ENCODE measurements at places on chromosomes 16 and 17.

DNA sequence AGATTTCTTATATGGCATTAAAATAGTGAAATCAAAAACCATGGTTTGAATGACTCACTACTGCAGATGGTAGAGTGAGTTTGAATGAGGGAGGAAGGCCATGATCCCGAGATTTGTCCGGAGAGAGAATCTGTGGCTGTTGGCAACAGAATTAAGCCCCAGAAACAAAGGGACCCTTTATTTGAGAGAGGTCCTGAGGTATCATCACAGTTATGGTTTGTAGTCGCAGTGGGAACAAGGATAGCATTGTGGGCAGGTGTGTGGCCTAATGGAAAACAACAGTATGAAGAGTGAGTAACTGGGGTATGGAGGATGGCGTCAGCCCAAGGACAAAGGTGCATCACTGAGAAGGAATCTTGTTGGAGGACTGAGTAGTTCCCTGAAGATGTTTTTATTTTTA is 8.5 kb upstream of the ZFP3 start:
- no peak for DNase-seq

DNA sequence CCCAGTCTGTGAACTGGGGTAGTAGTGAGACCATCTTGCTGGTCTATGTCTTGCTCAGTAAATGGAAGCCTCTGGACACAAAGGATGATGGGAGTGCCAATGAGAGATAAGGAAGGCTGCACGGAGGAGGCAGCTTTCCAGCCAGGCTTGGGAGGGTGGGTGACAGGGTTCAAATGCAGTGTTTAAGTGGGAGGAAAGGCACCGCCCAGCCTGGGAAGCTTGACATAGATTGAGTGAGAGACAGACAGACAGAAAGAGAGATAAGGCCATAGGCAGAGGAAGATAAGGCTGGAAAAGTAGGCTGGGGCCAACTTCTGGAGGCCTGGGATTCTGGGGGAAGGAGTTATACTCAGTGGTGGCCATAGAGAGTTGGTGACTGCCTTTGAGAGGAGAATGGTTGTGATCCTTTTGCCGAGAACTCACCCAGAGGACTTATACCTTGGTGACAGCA is 7.2 kb upstream of the COL1A1 start:
- DNase-seq = no peak

- no peak for DNase-seq
Measured at GRCh38 chr17:44794851-44795413, 35.2 kb downstream of the GJC1 start.

DNA sequence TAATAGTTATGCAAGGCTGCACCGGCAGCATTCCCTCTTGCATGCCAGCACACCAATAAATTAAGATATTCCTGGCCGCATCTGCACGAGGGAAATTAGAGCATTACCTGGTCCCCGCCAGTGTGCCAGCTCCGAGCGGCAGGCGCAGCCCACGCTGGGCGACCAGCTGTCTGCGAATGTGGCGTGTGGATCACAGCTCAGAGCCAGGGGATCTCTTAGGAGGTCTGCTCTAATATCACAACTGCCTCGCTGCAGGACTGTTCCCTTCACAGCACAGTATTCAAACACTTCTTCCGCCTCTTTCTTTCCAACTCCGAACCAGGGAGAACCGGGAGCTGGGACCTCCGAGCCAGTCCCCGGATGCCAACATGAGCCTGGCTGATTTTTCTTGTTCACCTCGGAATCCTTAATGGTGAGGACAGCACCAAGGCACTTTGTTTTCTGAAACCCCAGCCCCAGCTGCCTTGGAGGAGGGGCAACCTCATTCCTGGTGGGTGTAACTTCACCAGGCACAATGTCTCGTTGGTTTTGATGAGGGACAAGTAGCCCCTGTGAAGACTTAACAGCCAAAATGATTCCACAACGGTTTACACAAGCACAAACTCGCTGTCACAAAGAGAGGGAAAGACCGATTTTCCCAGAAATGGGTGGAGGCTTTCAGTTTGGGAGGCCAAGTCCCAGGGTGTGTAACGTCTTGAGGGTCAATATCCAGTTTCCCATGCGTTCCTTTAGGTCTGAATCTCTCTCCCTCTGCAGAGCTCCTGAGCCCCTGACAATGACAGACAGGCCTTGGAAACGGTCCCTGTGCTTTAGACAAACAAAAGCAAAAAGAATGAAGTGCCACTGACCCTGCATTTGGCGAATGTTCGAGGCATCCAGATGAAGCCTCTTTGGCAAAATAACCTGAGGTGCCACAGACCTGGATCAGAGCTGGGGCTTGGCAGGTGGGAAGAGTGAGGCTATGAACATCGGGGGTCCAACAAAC is 213.2 kb downstream of the C16orf78 start:
- DNase-seq = no peak

DNA sequence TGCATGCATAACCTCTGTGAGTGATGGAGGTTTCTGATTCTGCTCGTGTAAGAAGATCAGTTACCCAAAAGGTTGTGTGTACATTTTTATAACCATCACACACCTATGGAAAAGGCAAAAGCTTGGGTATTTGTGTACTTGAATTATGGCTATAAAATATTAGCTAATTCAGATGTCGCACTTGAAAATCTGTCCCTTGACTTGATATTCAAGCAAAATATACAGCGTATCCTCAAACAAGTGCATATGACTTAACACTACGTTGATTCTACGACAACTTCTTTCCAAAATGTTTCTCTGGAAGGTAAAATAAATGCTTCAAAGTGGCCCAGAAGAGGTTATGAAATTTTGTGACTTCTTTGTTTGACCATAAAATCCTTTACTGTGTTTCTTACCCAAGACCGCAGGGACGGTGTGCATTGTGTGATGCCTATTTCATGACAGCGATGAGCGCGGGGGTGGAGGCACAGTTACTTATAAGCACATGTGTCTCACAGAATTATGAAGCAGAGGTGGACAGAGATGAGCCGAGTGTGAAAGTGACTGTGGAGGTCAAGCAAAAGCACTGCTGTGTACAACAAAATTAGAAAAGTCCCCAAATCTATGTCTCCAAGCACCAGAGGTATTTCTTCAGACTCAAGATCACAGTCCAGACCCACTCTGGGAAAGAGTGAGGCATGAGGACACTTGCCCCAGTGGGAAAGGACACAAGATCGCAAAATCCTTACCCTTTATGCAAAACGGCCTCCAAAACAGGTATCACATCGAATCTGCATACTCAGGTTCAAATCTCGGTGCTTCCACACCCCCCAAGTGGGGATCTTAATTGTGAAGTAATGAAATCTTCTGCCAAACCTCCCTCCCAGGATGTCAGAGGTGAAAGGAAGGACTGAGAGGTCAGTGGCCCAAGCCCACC is 4.1 kb upstream of the HOXB9 start:
- no peak for DNase-seq

DNA sequence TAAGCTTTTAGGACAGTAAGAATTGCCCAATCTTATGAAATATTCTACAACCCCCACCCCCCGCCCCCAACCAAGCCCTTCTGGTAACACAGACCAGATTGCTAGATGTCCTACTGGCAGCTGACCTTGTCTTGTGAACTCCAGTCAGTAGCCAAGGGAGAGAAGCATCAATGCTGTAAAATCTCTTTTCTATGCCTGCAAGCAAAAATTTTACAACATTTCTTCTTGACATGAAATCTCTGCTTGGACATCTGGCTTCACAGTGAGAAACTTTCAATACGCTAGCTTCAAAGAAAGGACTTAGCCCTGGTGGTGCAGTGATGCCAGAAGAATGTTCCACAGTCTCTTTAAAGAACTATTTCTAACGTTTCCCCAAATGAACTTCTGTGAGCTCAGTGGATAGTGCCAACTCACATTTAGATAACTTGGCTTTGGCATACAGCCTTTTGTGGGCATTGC is 169.3 kb upstream of the AXIN2 start:
- no peak for DNase-seq

GRCh38 chr17:80845863-80846671 is 145.6 kb upstream of the CHMP6 start:
- no peak for DNase-seq

- no peak for DNase-seq
Measured at GRCh38 chr16:10226141-10226986, 44.1 kb upstream of the GRIN2A start.
